Epithelial cell of proximal tubule (primary cell): ENCODE measurements at places on chromosomes 3 and 15. TPM values are rescaled to one million over a fixed set of nuclear protein-coding genes. Genes with fewer than 3 reads are reported as not detected.

GNAT1 gene
- not detected in 2 replicates for total RNA-seq

DNA sequence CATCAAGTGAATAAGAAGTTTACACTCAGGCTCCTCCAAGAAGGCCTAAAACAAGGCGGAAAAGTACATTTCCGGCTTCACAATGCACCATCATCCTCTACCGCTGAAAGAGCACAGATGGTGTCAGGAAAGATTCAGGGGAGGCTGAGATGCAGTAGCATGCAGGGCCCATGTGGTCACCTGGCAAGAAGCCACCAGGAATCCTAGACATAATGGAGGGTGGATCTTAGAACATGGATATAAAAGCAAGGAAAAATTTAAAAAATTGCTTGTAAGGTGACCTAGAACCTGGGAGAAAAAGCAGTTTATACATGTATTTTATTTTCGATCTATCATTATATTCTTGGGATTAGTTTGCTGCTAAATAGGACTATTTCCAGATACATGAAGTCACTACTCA lies 21.9 kb upstream of the OTOL1 start:
- no peak for DNase-seq

- DNase-seq: no peak
Measured at GRCh38 chr3:49416867-49417266, 4.6 kb downstream of the TCTA start.

- no peak for DNase-seq
Measured at GRCh38 chr3:52834871-52835501, at the start of gene MUSTN1. MUSTN1 (minus strand) TSS chr3:52835019; CDS start chr3:52834948, 71 bp downstream.

LRRC3B gene
- not detected in 2 replicates for total RNA-seq

GRCh38 chr3:100717063-100717462 lies 7.8 kb downstream of the TFG start:
- no peak for DNase-seq

DNA sequence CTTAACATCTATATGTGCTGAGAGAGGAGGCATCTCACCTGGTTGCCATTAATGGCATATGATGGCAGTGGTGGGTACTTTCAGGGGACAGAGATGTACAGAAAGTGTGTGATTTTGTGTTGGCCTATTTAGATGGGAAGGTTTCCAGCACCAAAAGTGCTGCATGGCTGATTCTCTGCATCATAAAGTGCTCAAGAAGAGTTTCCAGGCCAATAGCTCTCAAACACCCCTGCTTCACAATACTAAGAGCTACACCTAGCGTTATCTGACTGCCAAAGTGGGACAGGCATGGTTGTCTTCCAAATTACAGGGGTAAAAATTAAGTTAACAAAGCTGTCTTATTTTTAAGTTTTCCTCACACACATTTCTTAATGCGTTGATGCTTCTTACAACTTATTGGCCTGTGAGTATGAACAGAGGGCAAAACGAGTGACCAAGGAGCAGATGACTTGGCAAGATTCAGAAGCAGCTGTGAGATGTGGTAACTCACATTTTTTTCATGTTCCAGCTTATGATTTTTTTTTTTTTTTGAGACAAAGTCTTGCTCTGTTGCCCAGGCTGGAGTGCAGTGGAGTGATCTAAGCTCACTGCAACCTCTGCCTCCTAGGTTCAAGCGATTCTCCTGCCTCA lies 41.4 kb upstream of the VEPH1 start:
- peak; percentile 27 for DNase-seq

DNA sequence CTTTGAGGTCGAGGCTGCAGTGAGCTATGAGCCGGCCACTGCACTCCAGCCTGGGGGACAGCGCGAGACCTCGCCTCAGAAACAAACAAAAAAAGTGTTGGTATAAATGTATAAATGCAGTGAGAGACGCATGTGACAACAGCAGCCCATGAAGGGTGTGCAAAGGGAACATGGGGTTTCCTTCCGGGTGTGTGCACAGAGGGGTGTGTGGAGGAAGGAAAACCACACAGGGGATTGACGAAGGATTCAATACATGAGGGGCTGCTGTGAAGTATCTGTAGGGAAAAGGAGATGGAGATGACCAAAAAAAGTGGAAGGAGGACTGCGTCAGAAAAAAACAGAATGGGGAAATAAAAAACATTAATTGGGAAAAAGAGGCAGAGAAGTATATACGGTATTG lies 1.1 kb downstream of the MTFMT start:
- no peak for DNase-seq

GRCh38 chr3:115930168-115930567 lies 306.9 kb downstream of the GAP43 start:
- DNase-seq: no peak

GRM2 gene
- not detected in 2 replicates for total RNA-seq

GRCh38 chr15:101313041-101313761 lies 18.2 kb upstream of the SNRPA1 start:
- no peak for DNase-seq

DNA sequence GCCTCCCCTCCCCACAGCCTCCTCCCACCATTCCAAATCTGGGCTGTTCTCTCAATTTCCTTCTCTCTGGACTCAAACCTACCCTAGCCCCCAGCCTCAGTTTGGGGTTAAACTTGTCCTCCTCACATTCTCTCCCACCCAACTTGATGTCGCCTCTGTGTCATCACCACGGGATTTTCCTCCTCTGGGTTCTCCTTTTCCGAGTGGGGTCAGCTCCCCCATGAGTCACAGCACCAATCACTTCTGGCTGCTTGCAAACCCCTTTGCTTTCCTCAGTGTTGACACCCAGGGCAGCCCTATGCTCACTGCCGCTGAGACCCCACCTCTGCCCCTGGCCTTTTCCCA lies 451 bp downstream of the CCR5AS start:
- DNase-seq: no peak

- DNase-seq: peak; percentile 22
Measured at GRCh38 chr3:81164806-81165205, 596.6 kb downstream of the GBE1 start.

GRCh38 chr3:197554196-197554561 lies 1.6 kb downstream of the BDH1 start:
- DNase-seq: no peak

DNA sequence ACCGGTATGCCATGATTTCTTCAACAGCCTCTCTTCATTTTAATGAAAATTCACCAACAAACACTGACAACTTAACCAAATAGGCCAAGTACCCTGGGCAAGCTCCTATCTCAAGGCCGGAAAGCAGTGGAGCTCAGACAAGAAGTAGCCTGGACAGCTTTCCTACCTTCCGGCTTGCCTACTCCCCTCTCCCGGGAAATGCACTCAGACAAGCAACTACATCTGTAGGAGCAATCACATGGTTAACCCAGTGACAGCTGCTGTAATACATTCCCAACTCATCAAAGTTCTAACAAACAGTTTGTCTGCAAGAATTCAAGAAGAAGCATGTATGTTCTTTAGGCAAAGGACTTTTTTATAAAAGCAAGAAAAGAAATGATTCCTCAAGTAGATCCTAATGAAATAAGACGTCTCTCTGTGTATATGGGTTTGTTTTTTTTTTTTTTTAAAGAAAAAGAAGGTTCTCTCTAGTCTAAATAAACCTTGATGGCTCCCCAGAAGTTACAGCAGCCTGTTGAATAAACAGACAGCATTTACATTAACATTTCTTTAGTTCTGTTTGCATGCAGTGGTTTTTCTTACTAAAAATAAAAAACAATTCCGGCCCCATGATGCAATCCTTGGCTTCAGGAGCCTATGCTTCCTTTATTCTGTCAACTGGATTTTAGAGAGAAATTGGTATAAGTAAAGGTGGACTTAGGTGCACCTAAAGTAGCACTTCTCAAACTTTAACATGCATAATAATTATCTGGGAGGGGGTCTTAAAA lies 278.7 kb downstream of the NEK10 start:
- no peak for DNase-seq

DNA sequence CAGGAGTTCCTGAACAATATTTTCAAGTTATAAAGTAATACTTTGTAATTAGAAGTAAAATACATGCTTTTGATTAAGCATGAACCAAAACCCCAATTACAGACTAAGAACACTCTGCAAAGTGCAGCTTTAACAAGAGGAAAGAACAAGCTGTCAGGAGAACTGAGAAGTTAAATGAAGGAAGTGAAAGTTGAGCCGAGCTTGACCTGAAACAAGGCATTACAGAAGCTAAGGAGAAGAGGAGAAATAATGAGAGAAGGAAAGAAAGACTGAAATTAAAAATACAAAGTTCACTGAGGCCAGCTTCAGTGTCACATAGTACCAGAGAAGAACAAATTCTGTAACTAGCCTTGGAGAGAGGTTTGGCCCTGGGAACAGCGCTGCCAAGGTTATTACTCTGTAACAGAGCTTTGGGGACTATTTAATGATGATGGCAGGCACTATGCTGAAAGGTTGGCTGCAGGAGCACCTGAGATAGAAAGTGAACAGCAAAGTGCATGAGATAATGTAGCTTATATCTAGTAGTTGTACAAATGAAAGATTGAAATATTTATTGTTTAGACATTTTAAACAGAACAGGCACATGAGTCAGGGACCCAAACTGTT lies 241.9 kb upstream of the PEX5L start:
- no peak for DNase-seq

DNA sequence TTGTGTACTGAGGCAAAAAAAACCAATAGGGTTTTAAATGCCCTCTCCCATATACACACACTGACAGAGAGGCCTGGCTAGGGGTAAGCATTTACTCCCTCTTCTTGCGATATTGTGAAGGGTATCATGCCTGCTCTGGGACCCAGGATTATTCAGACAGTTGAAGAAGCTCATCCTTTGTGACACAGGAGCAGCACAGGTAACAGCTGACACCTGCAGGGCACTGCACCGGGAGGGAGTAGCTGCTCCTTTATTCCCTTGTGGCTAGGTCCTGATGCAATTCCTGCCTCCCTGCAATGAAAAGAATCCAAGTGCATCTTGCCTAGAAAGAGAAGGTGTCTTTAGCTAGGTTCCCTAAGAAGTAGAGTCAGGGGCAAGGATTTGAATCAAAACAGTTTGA lies 23.4 kb downstream of the POMGNT2 start:
- no peak for DNase-seq

CPA3 gene
- total RNA-seq: not detected in 2 replicates

DNA sequence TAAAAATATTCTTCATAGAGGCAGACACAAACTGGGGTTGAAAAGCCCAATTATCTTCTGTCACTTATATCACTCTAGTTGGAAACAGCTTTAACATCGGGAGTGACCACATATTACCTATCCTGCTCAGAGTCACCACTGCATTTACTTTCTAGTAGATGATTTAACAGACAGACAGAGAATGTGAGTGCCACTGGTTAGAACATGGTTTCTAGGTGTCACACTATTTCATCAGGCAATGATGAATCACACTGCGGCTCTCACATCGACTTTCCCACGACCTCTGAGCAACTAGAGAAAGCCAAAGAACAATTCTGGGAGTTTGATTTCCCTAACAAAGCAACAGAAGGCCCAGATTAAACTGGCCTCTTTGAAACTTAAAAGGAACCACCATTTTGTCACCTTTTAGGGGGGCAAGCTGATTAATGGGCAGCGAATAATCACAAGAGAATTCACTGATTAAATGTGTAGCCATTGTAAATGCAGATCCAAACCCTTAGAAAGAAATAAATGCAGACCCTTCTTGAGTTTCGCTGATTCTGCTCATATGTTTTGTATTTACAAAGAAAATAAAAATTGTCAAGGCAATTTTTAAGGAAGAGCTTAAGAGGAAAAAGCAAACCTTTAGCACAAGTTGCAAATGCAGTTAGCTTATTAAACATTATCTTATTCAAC lies 112.6 kb upstream of the KBTBD8 start:
- peak; percentile 80 for DNase-seq

DNA sequence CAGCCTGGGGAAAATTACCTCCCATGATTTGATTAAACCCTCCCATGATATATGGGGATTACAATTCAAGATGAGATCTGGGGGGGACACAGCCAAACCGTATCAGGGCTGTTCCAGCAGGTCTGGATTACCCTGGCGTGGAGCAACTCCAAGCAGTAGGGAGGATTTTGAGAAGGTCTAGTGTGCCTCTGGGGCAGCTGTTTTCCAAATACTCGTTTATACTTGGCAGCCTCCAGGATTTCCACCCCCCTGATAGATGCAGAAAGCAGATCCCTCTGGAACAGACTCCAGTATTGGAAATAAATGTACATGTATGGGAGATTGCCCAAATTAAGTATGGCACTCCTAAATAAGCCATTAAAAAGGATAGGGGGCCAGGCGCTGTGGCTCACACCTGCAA lies 7.7 kb upstream of the IRAK2 start:
- no peak for DNase-seq

DNA sequence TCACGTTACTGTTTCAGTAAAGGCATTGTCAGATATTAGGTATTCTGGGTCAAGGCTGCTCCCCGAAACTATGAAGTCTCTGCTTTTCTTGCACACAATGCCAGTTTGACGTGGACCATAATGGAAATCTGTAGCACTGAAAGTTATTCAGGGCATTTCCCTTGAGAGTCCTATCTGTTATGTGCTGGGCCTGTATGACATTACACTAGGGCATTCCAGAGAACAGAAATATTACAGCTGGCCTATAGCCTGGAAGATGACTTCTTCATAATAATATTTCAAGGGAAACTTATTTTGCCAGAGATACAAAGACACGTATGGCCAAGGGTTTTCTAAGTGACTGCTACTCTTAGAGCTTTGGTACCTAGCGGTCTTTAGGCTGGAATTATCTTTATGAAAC lies 613.6 kb upstream of the CBLB start:
- DNase-seq: no peak

SMCO1 gene
- not detected in 2 replicates for total RNA-seq

GRCh38 chr15:96330064-96330449 lies 443 bp upstream of the NR2F2 start:
- DNase-seq: no peak

GRCh38 chr15:66476535-66476934 lies 21.0 kb downstream of the SNAPC5 start:
- DNase-seq: no peak

FBXO40 gene
- total RNA-seq: not detected in 2 replicates

PPP1R14D gene
- not detected in 2 replicates for total RNA-seq

- DNase-seq: no peak
Measured at GRCh38 chr3:55796533-55796932, 309.4 kb upstream of the WNT5A start.

BCHE gene
- total RNA-seq: 1.1 and 2.9 TPM in 2 replicates

- no peak for DNase-seq
Measured at GRCh38 chr15:80854104-80854503, 74.9 kb downstream of the CEMIP start.

DNASE1L3 gene
- total RNA-seq: not detected in 2 replicates

GRCh38 chr3:52405601-52406110 lies 39.2 kb downstream of the SEMA3G start:
- DNase-seq: no peak

- DNase-seq: no peak
Measured at GRCh38 chr15:28885630-28886430, at the start of gene APBA2. APBA2 (plus strand) TSS chr15:28885974; CDS start chr15:29053885, 167,911 bp downstream.

TPRG1 gene
- total RNA-seq: not detected in 2 replicates

IGSF10 gene
- under 0.01 and 0.07 TPM in 2 replicates for total RNA-seq

- DNase-seq: no peak
Measured at GRCh38 chr15:101085311-101085700, 166.1 kb downstream of the LRRK1 start.

DNA sequence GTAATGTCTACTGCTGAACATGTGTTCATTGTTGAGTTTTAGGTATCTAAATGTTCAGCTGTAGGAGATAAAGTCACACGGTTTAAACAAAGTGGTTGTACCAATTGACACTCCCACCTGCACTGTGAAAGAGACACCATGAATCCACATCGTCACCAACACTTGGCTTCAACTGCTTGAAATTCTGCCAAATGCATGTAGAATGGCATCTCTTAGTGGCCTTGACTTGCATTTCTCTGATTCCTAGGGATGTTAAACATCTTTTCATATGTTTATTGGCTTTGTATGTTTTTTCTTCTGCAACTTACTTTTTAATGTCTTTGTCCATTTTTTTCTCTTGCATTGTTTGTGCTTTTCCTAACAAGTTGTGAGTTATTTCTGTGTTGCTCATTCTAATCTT lies 43.4 kb downstream of the RPLP1 start:
- DNase-seq: no peak
